ENCODE measurements at places on chromosomes 2 and 18. TPM values are rescaled to one million over a fixed set of nuclear protein-coding genes. Genes with fewer than 3 reads are reported as not detected.

DNA sequence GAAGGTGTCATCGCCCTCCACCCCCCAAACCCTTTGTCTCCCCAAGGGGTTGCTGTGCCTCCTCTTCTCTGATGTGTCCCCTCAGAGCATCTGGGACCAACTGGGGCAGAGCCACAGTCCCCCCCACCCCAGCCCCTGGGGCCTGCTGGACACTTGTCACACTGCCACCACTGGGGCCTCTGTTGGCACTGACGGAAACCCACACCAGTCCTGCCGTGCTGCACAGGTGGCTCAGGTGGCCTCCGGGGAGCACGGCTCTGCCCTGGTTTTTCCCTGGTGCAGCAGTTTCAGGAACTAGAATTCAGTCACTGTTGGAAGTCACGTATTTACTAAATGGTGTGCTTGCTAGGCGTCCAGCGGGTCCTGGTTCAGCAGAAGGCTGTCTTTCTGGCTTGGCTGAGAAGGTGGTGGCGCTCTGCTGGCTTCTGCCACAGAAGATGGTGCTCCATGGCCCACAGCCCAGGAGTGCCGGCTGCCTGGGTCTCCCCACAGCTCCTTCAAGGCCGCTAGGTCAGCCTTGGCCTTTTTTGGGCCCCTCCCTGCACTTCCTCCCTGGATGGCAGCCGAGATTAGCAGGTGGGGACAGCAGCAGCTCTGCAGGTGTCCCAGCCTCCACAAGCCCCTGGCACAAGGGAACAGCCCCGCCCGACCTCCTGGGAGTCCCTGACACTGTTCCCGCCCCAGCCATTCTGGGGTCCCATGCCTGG, 18.6 kb upstream of the KLHL30 start:
- DNase-seq = no peak

The PPP1R1C gene
- total RNA-seq = 9.2 TPM

The GPBAR1 gene
- 0.26 TPM for total RNA-seq

GRCh38 chr2:57907411-57907810, 139.2 kb upstream of the VRK2 start:
- DNase-seq = no peak

The RGPD4 gene
- not detected for total RNA-seq

The NOTO gene
- not detected for total RNA-seq

DNA sequence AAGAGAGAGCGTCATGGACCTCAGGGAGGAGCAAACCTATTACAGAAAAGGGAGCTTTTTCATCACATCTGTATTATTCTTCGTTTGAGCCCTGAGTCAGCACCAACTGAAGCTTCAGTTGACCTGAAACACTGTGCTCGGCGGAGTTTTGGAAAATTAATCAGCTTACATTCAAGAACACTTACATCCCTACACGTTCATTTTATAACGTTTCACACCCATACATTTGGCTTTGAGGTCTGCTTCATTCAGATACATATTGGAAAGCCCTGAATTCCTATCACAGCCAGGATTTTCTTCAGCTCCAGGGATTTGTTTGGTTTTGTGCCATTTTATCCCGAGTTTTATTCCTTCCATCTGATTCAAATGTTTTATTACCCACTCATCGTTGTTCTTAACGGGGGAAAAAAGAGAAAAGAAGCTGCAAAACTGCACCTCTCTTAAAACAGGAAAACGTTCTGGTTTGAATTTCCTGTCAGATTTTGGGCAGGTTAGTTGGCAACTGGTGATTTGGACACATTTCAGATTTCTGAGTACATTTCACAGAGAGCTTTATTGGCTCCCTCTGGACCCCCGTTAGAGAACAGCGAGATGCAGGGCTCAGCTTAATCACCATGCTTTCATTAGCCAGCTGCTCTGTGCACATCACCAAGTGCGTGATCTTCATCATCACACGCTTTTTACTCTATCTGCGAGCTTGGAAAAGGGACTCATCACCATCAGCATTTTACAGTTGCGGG, 88.8 kb downstream of the CDC42EP3 start:
- no peak for DNase-seq

DNA sequence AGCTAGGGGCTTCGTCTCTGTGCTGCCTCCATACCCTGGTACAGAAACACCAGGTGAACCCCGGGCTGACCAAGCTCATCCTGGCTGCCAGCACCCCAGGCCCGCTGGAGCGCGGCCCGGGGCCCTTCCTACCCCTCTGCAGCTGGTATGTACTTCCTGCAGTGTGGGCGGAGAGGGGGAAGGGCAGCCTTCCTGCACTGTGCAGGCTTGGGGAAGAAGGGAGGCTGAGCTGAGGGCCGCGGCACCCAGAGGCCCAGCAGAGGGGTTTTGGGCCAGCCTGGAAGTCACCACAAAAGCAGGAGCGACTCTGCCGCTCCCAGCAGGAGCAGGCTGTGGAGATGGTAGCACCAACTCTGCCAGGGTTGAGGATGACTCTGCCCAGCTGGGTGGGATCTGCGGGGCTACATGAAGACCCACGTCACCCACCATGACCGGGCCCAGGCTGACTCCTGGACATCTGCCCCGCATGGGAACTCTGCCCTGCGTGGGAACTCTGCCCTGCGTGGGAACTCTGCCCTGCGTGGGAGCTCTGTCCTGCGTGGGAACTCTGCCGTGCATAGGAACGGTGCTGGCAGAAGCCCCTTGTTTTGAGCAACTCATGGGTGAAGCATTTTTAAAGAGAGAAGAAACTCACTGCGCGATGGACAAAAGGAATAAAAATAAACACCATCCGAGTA, 273.3 kb downstream of the NDUFA10 start:
- DNase-seq = no peak

The GATA6 gene
- 2.2 TPM for total RNA-seq

GRCh38 chr2:10909050-10909995, 2.4 kb upstream of the KCNF1 start:
- no peak for DNase-seq

DNA sequence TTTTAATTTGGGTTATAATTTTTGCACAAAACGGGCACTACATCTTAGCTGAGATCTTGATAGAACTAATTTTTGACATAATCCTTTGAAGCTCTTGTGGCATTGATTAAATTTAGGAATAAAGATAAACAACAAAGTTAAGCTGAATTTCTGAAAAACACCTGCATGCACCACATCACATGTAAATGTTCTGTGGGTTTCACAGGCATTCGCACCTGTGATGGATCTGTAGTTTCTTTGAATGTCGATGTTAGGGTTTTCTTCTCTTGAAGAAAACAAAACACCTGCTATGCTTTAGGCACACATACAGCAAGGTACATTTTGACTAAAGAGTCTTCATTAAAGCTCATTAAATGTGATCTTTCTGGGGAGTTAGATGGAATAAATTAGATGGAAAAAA, 60.3 kb downstream of the RPIA start:
- DNase-seq = no peak

DNA sequence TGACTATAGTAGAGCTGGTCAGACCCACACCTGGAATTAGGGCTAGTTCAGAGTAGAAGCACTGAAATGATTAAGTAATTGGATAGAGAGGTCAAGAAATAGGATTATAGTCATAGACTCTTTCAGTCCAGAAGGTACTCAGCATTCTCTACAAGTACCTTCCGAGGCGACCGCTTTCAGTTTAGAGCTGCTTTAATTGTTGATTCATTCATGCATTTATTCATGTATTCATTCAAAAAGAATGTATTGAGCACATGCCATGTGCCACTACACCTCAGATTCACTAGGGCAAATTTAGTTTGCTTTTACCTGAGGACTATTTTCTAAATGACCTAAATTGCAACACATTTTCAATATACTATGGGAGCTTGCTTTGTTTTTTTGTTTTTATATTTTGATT, 48.7 kb downstream of the CRIM1 start:
- DNase-seq = no peak

DNA sequence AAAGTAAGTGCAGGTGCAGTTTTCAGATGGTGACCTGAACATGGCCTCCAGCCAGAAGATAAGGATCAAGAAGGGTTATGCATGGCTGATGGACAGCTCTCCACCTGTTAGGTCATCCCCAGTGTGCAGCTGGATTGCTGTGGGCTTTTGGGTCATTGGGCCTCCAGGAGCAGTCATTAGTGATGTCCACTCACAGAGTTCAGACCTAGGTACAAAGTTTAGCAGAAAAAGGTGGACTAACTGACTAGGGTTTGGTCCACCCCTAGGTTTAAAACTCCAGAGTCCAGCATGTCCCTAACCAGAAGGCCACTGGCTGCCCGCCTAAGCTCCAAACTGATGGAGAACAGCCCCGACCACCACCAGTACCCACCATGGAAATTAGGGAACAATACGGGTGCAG, 18.3 kb upstream of the SULT1C2 start:
- DNase-seq = no peak

DNA sequence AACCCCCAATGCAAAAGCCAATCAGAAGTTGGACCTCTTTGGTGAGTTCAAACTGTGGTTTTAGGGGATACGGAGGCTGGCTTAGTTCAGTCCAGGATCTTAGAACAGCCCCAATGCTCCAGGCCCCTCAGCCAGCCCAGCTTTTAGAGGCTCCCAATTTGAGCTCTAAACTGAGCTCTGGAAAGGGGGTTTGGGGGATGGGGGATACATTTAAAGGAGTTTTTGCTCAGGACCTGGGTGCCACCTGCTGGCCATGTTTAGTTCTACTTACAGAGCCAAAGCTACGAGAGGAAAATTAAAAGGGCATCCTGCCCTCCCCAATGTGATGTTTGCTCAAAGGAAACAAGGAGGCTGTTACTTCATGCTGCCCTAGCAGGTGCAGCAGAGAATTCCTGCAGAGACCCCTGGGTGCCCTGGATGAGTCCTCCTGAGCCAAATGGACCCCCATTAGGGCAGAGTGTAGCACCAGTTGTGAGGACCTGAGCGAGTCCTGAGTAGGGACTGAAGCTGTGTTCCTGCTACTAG, 15.9 kb upstream of the TMEM214 start:
- no peak for DNase-seq

- no peak for DNase-seq
Measured at GRCh38 chr2:25176541-25177181, 8.3 kb upstream of the POMC start.

DNA sequence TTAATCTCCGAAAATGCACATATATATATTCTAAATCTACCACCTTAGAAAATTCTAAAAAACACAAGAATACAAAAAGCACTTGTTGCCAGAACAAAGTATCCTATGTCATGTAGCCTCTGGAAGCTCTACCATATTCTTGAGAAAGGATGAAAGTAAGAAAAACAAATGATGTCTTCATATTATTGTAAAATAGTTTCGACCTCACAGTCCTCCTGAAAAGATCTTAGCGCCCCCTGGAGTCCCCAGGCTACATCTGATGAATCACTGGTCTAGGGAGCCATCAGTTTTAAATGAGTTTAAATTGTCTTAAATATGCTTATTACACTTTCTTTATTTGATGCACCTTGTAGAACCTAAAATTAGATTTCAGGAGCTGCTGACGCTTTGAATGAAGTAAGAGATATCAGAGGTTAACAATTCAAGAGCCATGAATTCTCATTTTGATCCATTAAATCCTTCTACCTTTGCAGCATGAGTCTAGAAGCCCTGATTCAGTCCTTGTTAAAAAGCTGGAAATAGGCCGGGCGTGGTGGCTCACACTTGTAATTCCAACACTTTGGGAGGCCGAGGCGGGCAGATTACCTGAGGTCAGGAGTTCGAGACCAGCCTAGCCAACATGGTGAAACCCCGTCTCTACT, 138.8 kb downstream of the MCFD2 start:
- DNase-seq = no peak

GRCh38 chr18:32482117-32482516, 11.4 kb upstream of the GAREM1 start:
- DNase-seq = no peak

- no peak for DNase-seq
Measured at GRCh38 chr2:170030040-170030439, 147.9 kb upstream of the MYO3B start.

The DSG2 gene
- total RNA-seq = 9.9 TPM

GRCh38 chr2:130183512-130184373, 1.7 kb downstream of the MZT2B start:
- DNase-seq = no peak

The LIMS3 gene
- not detected for total RNA-seq

- no peak for DNase-seq
Measured at GRCh38 chr2:240462707-240463273, 27.3 kb downstream of the GPC1 start.

DNA sequence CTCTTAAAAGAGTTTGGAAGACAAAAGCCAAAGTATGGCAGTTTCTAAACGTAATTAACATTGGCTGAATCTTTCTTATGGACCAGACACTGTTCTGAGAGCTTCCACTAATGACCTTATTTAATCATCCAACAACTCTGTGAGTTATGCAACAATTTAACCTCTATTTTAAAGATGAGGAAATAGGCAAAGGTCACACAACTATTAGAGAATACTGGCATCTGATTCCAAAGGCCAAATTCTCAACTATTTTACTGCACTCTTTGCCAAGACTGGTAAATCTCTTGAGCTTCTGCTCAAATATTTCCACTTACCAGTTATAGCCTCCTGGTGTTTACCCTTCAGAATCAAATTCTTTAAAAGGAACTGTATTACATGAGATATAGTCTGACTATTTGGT, 42.1 kb upstream of the ERMN start:
- no peak for DNase-seq

The CDKL4 gene
- total RNA-seq = 0.38 TPM

GRCh38 chr2:108029912-108030311, 43.6 kb downstream of the SLC5A7 start:
- no peak for DNase-seq

- DNase-seq = no peak
Measured at GRCh38 chr2:202609381-202610145, 25.2 kb upstream of the FAM117B start.

GRCh38 chr2:226701052-226701451, 98.6 kb downstream of the IRS1 start:
- DNase-seq = no peak

The IL36A gene
- 251 TPM for total RNA-seq

The TDRD15 gene
- total RNA-seq = not detected

The GALNT5 gene
- total RNA-seq = 6.7 TPM

GRCh38 chr2:9800639-9800974, 42.7 kb upstream of the TAF1B start:
- DNase-seq = no peak

The WNT10A gene
- 19.1 TPM for total RNA-seq

GRCh38 chr2:50215736-50216135, 816.2 kb downstream of the NRXN1 start:
- no peak for DNase-seq

Measured in esophagus squamous epithelium (tissue), 5 donors.